ENCODE measurements at places on chromosomes 5 and 9.

DNA sequence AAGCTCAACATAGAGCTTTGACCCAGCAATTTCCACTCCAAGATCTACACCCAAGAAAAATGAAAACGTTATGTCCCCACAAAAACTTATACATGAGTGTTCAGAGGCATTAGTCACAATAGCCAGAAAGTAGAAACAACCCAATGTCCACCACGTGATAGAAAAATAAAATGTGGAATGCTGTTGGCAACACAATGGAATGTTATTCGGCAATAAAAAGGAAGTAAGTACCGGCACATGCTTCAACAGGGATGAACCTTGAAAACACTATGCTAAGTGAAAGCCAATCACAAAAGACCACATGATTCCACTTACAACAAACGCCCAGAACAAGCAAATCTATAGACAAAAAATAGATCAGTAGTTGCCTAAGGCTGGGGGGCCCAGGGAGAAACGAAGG, 6.0 kb downstream of the UBQLN1 start:
- peak; percentile 79 for ATAC-seq

DNA sequence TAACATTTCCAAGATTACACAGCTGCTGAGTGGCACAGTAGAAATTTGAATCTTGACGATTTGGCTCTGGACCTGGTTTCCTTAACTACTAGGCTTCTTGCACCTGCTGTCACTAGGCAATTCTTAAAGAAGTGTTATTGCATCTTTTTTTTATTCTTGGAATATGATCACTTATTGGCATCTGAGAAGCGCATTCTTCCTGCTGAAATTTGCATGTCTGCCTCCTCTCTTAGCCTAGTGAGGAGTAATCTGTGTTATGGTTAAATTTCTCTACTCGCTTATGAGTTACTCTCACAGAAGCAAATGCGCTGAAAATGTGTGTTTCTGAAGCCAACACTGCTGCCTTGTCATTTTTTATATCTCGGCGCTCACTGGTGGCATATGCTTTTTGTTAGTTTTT, 89.3 kb downstream of the WDR41 start:
- no peak for ATAC-seq

DNA sequence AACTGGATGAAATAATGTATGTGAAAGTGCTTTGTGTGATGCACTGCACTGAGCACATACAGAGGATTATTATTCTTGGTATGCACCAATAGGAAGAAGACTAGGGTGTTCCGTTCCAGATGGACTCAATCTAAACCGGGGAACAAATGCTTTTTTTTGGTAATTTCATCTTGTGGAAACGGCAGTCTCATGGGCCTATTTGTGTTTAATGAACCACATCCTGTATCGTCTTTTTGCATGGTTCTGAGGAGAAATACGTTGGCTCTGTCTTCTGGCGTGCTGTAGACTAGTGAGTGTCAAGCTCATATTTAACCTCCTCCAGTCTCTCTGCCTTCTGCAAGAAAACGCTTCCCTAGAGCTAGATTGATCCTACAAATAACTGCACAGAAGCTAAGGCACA, 30.0 kb downstream of the TRIM32 start:
- no peak for ATAC-seq

- ATAC-seq: no peak
Measured at GRCh38 chr5:153655201-153655510, 164.7 kb downstream of the GRIA1 start.

DNA sequence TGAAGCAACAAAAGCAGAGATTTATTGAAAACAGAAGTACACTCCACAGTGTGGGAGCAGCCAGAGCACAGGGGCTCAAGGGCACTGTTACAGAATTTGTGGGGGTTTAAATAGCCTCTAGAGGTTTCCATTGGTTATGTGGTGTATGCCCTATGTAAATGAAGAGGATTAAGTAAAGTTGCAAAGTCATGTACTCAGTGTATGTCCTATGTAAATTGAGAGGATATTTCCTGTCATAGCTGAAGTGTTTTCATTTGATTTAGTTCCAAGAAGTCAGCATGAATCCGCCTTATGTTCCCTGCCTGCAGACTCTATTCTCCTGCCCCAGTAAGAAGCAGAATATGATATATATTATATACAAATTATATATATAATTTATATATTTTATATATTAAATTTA, 966.0 kb upstream of the COX7C start:
- ATAC-seq: no peak

- ATAC-seq: no peak
Measured at GRCh38 chr5:128522336-128522735, 15.7 kb downstream of the FBN2 start.

GRCh38 chr5:59799668-59800346, 93.7 kb downstream of the PDE4D start:
- peak; percentile 55 for ATAC-seq

GRCh38 chr9:132703336-132703735, 33.1 kb downstream of the GTF3C4 start:
- ATAC-seq: no peak

DNA sequence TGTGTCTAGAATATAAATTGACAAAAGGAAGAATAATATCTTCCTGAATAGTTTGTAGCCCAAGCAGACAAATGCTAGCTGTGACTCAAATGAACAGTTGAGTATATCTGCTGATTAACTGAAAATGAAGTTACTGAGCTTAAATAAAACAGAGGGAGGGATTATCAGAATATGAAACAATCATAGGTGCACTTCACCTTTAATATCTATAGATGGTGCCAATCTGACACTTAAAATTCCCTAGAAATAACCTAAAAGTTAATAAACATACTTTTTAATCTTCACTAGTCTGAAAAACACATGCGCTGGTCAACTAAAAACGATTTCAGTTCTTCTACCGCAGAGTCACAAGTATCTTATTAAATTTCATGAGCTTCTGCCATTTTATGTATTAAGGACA, 280.8 kb upstream of the RASA1 start:
- no peak for ATAC-seq

- ATAC-seq: peak; percentile 15
Measured at GRCh38 chr5:53482717-53483638, 2.5 kb downstream of the FST start.

- no peak for ATAC-seq
Measured at GRCh38 chr9:2291980-2292704, 277.0 kb downstream of the SMARCA2 start.

GRCh38 chr5:147483188-147483790, 26.6 kb downstream of the DPYSL3 start:
- no peak for ATAC-seq

GRCh38 chr9:72420783-72421182, 55.8 kb upstream of the ZFAND5 start:
- no peak for ATAC-seq

DNA sequence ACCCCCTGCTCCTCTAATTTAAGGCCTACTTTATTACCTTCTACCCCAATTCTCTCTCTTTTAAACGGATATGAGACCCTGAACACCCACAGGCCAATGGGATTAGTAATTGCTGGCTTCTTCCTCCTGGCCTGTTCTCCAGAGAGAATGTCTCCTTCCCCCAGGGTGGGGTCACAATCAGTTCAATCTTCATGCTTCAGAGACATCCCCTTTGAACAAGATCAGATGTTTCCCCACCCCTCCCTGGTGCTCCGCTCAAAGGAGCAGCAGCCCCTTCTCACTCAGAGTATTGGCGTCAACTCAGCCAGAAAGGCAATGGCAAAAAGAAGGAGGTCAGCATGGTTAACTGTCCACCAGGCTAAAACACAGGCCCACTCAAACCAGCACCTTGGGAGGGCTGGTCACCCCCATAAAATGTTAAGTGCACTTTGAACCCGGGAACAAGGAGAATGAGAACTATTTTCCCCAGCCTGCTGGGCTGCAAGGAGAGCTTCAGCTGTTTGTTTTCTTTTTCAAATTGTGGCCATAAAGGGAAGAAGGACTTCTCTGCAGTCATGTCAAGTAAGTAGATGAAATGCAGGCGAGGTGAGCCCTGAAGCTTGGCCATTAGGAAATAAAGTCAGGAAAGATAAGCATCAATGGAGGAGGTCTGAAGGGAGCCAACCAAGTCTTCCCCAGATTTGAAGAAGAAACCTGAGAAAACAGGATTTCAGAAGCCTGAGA, 20.1 kb downstream of the LHFPL2 start:
- ATAC-seq: no peak

GRCh38 chr9:87872079-87872624, 10.5 kb upstream of the SPATA31E1 start:
- ATAC-seq: no peak

DNA sequence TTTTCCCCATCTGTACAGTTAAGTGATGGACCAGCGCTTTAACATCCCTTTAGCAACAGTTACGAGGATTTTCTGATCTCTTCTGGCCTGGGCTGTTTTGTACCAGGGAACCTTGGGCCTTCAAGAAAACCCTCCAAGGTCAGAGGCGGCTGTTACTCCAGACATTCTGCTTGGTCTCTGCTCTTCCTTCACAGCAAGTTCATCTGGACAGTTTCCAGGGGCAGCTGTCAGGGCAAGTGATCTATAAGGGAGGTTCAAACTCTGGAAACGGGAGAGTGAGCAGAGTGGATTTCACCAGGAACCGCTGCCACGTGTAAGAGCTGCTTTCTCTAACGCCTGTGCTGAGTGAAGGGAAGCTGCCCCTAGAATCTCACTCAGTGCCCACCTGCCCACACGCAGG, 36.7 kb downstream of the ZNF618 start:
- ATAC-seq: no peak

GRCh38 chr9:35907711-35908503, 1.4 kb upstream of the SPAAR start:
- ATAC-seq: peak; percentile 82

GRCh38 chr9:137256856-137257255, 1.7 kb downstream of the NELFB start:
- ATAC-seq: no peak

DNA sequence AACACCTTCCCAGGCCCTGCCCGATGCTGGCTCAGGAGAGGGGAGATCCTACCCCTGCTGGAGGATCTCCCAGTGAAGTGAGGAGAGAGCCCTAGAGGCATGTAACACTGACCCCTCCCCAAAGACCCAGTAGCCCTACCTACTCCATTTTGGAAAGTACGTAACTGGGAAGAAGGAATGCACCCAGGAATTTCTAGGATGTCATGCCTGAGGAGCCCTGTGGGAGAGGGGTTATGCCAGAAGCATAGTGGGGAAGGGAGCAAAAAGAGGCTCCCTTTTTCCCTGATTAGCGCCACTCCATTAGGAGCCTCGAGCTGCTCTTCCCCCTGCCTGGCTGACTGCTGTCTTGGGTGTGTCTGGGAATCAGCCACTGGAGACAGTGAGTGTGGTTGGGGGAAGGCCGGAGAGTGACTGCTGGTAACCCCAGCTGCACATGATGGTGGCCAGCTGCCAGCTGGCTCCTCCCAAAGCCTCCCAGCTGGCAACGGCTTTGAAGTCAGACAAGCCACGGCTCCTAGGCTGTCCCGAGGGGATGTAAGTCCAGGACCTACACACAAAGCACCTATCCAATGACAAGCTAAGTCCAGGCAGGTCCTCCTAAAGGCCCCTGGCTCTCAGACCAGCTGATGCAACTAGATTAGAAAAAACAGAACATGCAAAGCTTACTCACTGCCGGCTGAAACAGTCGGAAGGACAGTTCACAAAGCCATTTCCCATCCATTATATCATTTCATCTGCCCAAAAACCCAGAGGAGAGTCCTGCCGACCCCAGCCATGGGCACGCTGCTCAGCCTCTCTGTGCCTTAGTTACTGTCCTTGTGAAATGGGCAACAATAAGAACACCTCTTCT, 136.5 kb upstream of the ABCA1 start:
- ATAC-seq: peak; percentile 91

- no peak for ATAC-seq
Measured at GRCh38 chr9:21477466-21477865, 4.6 kb downstream of the IFNE start.

DNA sequence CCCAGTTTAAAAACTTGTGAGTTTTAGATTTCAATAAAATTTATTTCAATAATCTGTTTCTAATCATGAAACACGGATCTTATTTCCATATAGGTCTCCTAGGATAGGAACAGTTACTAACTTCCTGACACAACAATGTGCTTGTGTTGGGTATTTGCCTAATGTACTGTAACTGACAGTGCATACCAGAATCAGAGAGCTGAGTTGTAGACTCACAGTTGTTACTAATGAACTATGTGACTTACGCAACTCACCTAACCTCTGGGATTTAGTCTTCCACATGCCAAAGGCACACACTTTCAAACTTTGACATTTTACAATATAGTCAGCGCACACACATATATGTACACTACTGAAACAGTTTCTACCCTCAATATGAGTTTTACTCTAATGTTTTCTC, 77.7 kb downstream of the HOMER1 start:
- ATAC-seq: no peak

DNA sequence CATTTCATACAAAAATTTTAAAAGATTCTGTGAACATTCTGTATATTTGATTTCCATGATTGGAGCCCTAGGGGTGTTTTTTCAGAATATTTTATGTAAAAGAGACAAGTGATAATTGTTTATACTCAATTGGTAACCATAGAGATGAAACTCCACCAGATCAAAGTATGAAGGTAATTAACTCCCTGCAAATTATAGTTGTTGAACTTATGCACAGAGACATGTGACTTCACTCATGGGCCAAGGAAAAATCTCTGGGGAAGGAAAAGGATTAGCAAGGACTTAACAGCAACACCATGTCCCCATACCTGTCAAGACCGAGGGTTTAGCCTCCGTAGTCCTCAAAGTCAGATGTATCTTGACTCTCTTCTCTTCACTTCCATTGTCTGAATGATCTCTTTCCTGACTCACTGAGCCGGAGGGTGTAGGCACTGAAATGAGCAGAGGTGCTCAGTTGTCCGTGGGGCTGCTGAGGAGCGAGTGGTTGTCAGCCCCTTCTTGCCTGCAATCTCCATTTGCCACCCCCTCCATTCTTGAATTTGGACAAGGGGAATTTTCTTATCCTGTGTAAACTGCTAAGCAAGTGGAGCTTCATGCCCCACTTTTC, 17.5 kb upstream of the CXCL14 start:
- no peak for ATAC-seq

GRCh38 chr5:170075696-170076095, 30.0 kb upstream of the FOXI1 start:
- ATAC-seq: no peak

GRCh38 chr5:166772770-166773169, 1518.7 kb upstream of the WWC1 start:
- peak; percentile 68 for ATAC-seq

GRCh38 chr9:125505988-125506438, 201.0 kb downstream of the MAPKAP1 start:
- ATAC-seq: no peak

DNA sequence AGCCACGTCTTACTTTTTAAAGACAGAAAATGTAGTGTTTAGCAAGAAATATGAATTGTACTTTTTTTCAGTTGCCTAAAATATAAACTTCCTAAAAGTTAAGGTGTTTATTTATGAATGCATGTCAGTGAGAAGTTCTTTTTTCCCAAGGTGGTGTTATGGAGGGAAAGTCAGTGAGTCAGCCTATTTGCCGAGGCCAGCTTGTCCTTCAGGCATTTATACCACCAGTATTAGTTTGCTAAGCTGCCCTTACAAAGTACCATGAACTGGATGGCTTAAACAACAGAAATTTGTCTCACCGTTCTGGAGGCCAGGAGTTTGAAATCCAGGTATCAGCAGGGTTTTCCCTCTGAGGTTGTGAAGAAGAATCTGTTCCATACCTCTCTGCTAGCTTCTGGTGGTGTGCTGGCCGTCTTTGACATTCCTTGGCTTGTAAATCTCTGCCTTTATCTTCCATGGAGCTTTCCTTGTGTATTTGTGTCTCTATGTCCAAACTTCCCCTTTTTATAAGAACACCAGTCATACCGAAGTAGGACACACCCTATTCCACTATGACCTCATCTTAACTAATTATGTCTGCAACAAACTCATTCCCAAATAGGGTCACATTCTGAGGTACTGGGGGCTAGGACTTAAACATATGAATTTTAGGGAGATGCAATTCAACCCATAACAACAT, 38.4 kb downstream of the PRKACG start:
- peak; percentile 54 for ATAC-seq

Measured in gastroesophageal sphincter (tissue), 4 donors.